SW480 (cell line): ENCODE measurements at places on chromosomes 3 and 15.
A peak's percentile ranks its signal among the peaks of the same experiment; 100 is the strongest.

DNA sequence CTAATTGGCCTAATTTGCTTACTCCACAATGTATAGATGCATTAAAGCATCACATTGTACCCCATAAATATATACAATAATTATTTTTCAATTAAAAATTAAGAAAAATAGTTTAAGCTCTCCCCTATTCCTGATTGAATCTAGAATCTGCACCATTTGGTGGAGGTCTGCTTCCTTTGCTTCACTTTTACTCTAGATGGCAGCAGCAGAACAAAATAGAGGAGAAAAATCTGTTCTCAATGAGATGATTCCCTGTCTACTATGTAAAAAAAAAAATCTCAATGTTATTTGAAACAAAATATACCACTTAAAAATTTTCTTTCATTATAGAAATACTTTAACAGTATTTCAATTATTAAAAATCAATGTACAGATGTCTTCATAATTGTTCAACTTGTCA, 109.6 kb upstream of the FXR1 start:
- peak; percentile 44 for DNase-seq

DNA sequence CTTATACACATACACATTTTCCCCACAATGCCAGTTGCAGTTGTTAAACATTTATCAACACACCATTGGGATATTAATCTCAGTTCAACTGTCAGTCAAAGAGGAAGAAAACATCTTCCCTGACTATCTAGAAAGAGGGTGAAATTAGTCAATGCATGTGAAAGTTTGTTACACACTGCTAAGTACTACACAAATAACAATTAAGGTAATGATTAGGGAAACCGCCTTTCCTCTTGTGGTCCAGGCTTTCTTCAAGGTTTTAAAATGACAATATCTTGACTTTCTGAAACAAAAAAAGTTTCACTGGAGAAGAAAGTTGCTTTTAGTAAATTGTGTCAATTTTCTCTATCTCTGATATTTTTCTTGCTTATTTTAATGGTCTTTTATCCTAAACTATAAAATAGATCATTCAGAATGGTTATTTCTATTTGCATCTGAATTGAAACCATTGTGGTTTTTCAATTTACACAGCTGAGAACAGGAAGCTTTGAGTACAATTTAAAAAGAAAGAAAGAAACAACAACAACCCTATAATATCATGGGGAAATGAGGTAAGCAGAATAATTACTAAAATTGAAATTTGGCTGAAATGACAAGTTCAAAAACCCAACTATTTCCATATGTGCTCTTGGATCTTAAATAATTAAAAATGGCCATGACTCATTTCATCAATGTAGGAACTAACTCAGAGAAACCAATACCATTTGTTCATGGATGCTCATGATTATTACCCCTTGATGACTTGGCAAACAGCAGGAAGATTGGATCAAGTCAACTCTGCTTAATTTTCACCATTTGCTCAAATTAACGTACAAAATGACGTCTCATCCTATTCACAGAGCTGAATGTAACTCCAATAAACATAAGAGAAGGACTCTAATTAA, 31.7 kb downstream of the GPR149 start:
- no peak for DNase-seq

DNA sequence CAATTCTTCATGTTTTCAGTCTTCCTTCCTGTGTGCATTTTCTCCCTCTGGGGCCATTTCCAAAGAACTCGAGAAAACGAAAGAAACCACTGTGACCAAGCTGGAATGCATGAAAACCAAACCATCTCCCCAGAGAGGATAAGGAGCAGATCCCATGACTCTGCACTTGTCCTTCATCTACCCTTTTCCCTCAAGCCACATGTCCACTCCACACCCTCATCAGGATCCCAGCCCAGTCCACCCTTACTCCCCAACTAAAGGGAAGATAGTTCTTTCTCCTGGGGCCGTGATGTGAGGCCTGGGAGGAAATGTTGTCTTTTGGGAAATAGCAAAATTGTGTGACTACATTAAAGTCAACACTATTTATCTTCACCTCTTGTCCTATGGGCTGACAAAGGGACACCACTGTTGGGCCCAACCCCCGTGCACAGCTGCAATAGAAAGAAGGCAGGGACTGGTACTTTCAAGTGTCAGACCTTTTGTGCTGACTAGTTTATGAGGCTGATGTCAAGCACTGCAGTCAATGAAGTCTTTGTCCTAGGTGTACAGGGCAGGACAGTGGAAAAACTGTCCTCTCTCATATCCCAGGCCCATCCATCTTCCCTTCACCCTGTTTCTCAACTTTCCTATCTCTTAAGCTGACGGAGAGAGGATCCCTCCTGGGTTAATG, 487.1 kb upstream of the NR2F2 start:
- no peak for DNase-seq

DNA sequence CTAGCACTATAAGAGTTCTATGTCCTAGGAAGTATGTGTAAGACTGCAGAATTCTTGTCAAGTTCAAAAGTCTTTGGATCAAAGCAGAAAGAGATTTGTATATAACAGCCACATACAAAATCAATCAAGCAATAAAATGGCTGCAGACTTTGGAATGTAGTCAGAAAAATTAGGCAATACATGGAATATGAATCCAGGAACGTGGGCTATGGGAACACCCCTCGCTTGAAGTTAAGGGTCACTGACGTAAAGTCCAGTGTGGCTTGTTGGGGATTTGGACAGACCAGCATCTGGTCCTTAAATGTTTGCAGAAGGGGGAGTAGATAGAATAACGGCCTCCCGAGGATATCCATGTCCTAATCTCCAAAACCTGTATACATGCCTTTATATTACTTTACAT, 178.6 kb downstream of the ADAMTS9 start:
- DNase-seq = no peak

DNA sequence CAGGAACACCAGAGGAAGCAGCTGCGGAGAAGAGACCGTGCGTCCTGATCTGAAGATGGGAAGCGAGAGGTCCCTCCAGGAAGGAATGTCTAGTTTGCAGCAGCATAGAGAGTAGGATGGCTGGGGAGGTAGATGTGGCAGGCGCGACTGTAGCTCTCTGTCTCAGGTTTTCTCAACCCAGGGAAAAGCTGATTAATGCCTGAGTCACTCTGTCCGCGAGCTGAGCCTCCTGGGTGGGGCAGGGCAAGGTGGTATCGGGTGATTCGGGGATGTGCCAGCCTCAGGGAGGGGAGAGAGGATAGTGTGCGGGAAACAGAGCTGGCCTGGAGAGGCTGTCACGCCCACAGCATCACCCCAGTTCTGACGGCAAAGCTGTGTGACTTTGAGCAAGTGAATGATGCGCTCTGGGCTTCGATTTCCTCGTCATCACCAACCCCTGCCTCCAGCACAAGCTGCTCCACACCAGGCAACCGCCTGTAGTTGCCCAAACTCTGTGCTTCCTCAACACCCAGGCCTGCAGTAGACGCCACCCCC, 28.4 kb downstream of the CPN2 start:
- peak; percentile 97 for DNase-seq

DNA sequence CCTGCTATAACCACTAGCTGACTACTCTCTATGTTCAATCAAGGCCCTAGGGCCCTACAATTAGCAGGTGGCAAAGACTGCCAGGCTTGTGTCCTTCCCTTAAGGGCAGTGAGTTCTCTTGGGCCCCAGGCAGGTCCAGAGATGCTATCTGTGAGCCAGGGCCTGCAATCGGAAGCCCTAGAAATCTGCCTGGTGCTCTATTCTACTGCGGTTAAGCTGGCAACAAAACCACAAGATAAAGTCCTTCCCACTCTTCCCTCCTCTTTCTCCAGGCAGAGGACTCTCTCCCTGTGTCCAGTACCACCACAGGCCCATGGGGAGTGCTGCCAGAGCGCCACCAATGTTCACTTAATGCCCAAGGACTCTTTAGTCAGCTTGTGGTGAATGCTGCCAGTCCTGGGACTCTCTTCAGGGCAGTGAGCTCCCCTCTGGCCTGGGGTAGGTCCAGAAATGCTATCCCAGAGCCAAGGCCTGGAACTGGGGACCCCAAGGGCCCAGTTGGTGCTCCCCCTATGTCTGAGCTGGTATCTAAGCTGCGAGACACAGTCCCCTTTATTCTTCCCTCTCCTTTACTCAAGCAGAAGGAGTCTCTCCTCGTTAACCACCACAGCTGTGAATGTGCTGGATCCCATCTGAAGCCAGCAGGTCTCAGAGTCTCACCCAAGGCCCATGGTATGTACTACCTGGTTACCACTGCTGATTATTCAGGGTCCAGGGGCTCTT, 34.7 kb downstream of the XXYLT1 start:
- no peak for DNase-seq

GRCh38 chr3:196499807-196500524, 3.6 kb downstream of the RNF168 start:
- no peak for DNase-seq

GRCh38 chr3:175150812-175151401, 291.8 kb downstream of the NAALADL2 start:
- DNase-seq = peak; percentile 91

DNA sequence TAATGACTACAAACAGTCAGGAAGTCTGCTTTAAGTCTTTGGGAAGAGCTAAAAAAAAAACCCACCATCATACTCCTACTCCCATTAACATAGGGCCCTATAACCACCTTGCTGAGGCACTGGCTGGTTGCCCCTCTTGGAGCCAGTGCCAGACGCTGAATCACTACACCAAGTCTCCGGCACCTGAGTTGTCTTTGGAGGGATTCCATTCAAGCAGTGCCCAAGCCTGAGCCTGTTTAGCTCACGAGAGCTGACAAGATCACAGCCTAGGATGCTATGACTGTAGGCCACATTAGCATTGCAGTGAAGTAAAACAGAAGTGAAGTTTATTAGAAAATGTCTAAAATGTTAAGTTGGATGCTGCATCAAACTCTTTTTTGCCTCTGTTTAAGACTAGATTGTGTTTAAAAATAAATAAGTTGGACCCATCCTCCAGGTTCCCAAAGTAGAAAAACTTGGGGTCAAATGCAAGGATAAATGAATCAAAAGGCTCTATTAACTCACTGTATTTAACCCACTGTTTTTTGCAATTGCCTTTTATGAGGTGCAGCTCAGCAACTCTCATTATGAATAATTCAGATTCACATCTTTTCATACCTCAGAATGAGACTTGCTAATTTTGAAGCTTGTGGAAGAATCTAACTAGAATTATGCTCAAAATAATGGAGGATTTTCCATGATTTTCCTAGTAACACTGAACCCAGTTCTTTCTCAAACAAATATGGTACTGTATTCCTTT, 461.9 kb downstream of the FOXP1 start:
- DNase-seq = no peak

GRCh38 chr3:16302082-16302631, 37.1 kb downstream of the OXNAD1 start:
- DNase-seq = no peak

- peak; percentile 25 for DNase-seq
Measured at GRCh38 chr3:48952510-48953118, 34.0 kb downstream of the ARIH2 start.

GRCh38 chr3:37935756-37936666, 54.6 kb upstream of the VILL start:
- DNase-seq = peak; percentile 99

DNA sequence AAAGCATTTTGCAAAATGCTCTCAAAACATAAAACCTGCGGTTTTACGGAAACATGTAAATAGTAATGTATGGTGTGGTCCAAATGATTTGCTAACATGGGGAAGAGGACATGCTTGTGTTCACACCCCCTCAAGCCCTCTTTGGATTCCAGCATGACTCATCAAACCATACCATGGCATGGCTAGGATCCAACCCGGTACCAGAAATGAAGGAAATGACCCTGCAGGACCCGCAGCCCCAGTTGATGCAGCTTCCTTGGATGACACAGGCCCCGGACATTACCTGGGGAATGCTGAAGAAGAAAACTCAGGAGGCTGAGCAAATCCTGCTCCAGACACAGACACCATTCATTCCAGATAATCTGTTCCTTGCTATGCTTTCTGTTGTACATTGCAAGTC, 222.9 kb downstream of the DTWD1 start:
- no peak for DNase-seq

DNA sequence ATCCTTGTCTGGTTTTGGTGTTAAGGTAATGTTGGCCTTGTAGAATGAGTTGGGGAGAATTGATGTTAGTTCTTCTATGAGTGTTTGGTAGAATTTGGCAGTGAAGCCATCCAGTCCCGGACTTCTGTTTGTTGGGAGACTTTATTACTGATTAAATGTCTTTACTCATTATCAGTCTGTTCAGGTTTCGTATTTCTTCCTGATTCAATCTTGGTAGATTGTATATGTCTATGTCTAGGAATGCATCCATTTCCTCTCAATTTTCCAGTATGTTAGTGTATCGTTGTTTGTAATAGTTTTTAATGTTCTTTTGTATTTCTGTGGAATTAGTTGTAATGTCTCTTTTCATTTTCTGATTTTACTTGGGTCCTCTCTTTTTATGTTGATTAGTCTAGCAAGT, 39.4 kb downstream of the NCK1 start:
- DNase-seq = no peak

DNA sequence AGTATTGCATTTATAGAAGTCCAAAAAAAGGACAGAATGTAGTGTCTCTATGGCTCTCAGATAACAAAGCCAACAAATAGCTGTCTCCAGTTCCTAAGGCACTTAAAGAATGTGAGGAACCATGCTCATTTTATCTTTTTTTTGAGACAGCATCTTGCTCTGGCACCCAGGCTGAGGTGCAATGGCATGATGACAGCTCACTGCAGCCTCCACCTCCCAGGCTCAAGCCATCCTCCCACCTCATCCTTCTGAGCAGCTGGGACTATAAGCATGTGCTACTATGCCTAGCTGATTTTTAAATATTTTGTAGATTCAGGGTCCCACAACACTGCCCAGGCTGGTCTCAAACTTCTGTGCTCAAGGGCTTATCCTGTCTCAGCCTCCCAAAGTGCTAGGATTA, 16.1 kb downstream of the ISY1 start:
- DNase-seq = no peak

- no peak for DNase-seq
Measured at GRCh38 chr3:133874344-133874743, 21.3 kb downstream of the RAB6B start.

DNA sequence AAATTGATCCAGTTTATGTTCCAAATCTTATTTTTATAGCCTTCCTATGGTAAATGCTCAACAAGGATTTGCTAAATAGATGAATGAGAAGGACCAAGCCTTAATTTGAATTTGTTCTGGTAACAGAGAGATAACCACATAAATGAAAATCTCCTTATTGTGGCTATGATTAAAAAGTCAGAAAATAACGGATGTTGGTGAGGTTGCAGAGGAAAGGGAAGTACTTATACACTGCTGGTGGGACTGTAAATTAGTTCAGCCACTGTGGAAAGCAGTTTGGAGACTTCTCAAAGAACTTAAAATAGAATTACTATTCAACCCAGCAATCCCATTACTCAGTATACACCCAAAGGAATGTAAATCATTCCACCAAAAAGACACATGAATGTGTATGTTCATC, 26.2 kb downstream of the AAGAB start:
- no peak for DNase-seq

DNA sequence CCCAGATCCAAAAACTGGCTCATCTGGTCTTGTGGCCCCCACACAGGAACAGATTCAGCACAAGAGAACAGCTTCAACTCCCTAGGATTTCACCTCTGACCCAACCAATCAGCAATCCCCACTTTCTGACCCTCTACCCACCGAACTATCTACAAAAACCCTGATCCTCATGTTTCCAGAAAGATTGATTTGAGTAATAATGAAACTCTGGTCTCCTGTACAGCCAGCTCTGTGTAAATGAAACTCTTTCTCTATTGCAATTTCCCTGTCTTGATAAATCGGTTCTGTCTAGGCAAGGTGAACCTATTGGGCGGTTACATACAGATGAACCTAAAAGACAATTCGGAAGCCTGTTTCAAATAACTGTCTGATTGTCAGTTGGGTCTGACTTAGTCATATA, 847.6 kb upstream of the ALCAM start:
- DNase-seq = no peak
